ENCODE measurements at places on chromosomes 5 and 9.

- DNase-seq: no peak
Measured at GRCh38 chr5:17203329-17204132, 13.9 kb upstream of the BASP1 start.

DNA sequence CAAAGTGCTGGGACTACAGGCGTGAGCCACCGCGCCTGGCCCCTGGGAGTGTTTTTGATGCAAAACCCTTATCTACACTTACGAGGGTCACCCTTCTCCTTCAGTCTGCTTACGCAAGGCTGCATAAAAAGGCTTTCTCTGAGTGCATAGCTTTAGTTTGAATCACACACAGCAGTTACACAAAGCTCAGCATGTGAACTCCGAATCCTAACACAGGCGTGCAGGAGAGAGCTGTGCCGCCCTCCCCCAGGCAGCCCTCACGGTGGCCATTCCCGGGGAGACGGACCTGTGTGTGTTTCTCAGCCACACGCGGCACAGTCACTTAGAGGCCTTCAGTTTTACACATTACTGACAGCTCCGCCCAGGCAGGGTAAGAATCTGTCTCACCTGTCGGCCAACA, 26.7 kb downstream of the EXD3 start:
- DNase-seq: no peak

DNA sequence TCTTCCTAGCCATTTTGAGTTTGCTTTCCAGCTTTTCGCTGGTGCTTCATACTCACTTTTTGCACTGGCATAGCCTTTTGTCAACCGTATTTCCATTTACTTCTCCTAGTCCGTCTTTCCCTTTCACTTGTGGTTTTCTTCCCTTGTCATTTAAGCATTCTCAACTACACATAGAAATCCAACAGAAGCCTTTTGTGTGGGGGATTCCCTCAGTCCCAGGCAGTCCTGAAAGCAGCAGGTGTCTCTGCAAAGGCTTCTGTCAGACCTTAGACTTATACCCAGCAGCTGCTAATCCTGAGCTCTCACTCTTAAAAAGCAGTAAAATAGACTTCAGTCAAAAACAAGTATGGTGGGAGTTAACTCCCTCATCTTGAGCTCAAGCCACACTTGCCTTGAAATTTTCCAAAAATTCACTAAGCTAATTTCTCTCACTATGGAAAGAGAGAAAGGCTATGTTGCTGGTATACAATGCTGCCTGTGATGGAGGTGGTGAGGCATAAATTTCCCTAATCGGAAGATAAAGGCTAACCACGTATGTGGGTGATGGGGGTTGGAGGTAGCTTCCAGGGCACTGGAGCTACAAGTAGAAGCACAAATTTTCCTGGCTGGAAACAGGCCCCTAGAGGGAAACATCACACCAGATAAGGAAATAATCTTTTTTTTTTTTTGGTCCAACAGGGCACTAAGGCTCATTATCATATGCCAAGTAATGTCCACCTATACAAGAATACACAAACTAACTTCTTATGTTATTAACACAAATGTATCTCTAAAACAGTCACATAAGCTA, 34.8 kb upstream of the IFNK start:
- no peak for DNase-seq

GRCh38 chr5:136128481-136128880, 4.2 kb upstream of the SMAD5 start:
- DNase-seq: no peak

DNA sequence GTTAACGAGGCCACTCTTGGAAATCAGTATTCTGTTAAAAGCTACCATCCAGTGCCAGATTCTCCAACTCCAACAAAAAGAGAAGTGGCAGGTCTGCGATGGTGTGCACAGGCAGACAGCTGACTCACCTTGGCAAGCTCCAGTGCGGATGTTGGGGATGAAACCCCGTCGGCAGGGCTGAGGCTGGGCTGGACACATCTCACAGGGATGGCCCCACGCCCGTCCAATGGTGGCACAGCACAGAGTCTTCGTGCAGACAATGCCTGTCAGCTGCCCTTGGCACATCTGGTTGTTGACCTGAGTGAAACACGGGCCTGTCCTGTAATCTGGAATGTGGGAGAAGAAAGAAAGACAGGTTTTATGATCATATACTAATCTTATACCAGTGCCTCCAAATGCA, 73.4 kb downstream of the FBN2 start:
- DNase-seq: no peak

- DNase-seq: no peak
Measured at GRCh38 chr9:97781902-97782301, 71.1 kb upstream of the FOXE1 start.

- DNase-seq: no peak
Measured at GRCh38 chr5:168914491-168914890, 335.3 kb upstream of the PANK3 start.

- no peak for DNase-seq
Measured at GRCh38 chr5:124755565-124755964, 9.1 kb upstream of the ZNF608 start.

DNA sequence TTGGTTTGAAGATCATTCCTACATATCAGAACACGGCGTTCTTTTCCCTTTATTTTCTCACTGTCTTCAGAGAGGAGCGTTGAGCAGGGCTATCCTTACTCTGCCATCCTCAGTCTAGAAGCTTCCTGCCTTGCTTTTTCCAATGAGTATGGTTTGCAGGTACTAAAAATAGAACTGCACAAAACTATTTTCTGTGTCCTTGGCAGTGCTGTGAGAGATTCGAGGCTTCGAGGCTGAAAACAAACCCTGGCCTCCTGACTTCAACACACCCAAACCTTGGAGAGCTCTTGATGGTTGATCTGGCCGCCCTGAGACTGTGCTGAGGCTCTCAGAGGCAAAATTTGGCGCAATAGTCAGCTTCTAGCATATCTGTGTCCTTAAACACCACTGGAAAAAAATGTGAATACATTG, 78.9 kb downstream of the GOLPH3 start:
- DNase-seq: no peak

- no peak for DNase-seq
Measured at GRCh38 chr9:134764473-134765269, 115.9 kb upstream of the FCN2 start.

DNA sequence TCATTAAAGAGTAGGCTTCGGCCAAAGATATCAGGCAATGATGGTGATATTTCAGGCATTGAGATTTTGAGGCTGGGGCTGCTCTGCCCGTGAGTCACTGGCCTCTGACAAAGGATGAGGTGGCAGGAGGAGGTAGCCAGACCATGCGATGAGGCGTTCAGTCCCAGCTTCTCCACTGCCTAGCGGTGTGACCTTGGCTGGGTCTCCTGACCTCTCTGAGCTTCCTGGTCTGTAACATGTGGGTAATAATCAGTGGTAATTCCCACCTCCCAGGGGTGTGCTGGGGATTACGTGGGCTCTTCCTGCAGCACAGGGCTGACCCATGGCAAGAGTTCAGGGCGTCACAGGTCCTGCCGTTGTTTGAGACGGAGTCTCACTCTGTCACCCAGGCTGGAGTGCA, 73.2 kb upstream of the RAPGEF1 start:
- no peak for DNase-seq
